Stimulated activated CD8-positive, alpha-beta memory T cell treated with anti-CD3 and anti-CD28 coated beads, Interleukin-7, amount 100 ng/mL, for 1 hour (primary cell): ENCODE measurements at places on chromosomes 3 and 15.

DNA sequence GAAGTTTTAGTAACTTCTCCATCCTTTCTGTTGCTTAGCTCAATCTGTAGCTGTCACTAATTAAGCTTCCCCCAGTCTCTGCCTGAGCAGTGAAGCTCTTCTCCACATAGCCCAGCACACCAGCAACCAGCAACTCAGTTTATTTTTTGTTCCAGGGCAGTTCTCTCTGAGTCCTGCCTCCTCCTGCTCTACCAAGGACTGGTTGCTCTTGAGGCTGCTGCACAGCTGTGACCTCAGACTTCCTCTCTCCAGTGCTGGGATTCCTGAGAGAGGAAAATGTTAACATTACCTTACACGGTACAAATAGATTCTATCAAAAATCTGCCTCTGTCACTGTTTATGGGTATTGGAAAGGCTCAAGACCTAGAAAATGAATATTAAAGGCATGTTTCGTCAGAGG is 294.7 kb downstream of the OXSM start:
- DNase-seq, result no peak

- DNase-seq, result no peak
Measured at GRCh38 chr3:170044795-170045244, 7.0 kb downstream of the GPR160 start.

DNA sequence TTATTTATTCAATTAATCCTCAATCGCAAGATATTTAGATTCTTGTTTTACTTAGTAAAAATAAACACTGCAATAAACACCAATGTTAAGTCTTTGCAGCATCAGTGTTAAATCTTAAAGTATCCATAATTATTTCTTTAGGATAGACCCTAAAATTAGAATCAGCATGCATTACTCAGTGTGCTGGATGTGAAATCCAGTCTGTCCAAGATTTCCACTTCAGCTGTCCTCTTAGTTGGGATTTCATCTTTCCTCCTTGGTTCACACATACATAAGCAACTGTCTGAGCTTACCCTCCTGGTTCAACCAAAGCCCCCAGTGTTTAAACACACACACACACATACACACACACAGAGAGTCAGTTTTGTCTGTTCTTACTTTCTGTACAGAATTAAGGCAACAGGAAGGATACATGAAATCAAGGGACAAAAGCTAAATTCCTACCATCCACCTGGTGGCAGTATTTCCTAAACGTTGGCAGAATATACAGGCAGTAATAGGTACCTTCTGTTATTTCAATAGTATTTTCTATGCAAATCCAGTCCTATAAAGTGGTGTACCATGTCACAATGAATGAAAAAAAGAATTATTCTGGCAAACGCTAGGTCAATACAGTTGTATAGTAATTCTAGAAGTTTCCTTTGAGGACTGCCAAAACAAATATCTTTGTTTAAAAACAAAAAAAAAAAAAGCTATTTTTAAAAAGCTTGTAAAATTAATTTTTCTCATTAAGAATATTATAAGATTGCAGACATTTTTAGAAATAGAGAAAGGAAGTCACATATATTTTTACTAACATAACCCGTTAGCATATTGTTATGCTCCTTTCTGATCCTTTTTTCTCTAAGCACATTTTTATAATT is 27.3 kb upstream of the DMXL2 start:
- DNase-seq, result no peak

GRCh38 chr3:171809611-171809860 is 747 bp downstream of the PLD1 start:
- DNase-seq, result no peak

DNA sequence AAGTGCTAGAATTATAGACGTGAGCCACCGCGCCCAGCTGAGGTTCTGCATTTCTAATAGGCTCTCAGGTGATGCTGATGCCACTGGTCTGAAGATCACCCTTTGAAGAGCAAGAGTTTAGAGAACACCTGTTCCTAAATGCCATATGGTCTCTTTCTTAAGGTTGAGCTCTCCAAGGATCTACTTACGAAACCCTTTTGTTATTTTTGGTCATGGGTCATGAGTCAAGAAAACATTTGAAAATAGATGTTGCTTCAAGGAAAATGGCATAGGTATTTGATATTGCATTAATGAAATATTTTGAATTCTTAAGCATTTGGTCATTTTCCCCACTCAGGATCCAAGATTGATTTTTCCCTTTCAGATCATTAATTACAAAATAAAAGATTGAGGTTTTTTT is 74.7 kb upstream of the SOX2 start:
- no peak for DNase-seq
